ENCODE measurements at places on chromosomes 2 and 18. TPM values are rescaled to one million over a fixed set of nuclear protein-coding genes. Genes with fewer than 3 reads are reported as not detected.

- H3K36me3 ChIP-seq = peaks cover 15% of the 10 kb centered on the region
- H3K4me1 ChIP-seq = peaks cover 14% of the 10 kb centered on the region
- DNase-seq = no peak
- H3K27me3 ChIP-seq = peaks cover 3% of the 10 kb centered on the region
- no peak overlapping the region for H3K27ac ChIP-seq
These were observed 407.6 kb upstream of the HS6ST1 start for GRCh38 chr2:128726236-128726635.

- DNase-seq = no peak
- no peak overlapping the region for H3K4me3 ChIP-seq
- H3K36me3 ChIP-seq = no peaks in the 10 kb centered on the region
- no peak overlapping the region for H3K27ac ChIP-seq
These were observed 10.3 kb upstream of the FTCDNL1 start for GRCh38 chr2:199861132-199861774.

The KCNG2 gene
- total RNA-seq = 1.6 TPM

The GULP1 gene
- 17.7 TPM for total RNA-seq

- H3K27ac ChIP-seq = no peak overlapping the region
- H3K4me3 ChIP-seq = no peak overlapping the region
- H3K36me3 ChIP-seq = no peaks in the 10 kb centered on the region
- no peak for DNase-seq
- H3K27me3 ChIP-seq = no peaks in the 10 kb centered on the region
These were observed 209.2 kb downstream of the MCFD2 start for GRCh38 chr2:46706264-46706983.

DNA sequence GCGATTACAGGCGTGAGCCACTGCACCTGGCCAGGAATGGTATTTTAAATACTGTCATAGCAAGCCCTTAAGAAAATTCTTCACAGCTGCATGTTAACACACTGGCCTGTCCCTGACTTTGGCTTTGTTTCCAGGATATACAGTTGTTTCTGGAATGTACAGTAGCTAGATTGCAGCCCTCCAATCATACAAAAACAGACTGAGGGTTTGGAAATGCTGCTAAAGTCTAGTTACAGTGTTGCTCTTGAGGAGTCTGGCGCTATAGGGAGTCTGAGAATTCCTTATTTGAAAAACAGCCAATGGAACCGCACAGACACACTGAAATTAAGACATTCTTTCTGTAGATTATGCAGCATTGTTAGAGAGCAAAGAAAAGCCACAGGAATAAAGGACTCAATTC lies 37.7 kb downstream of the STON1 start:
- H3K4me1 ChIP-seq = no peaks in the 10 kb centered on the region
- H3K27ac ChIP-seq = no peak overlapping the region
- H3K36me3 ChIP-seq = no peaks in the 10 kb centered on the region
- H3K27me3 ChIP-seq = peaks cover 4% of the 10 kb centered on the region
- DNase-seq = no peak

The DCDC2C gene
- total RNA-seq = not detected

- H3K27ac ChIP-seq = no peak overlapping the region
- H3K4me3 ChIP-seq = no peak overlapping the region
- no peaks in the 10 kb centered on the region for H3K4me1 ChIP-seq
- no peaks in the 10 kb centered on the region for H3K27me3 ChIP-seq
These were observed 18.1 kb downstream of the TMEM185B start for GRCh38 chr2:120204945-120205670.

GRCh38 chr2:206713746-206714145 lies 4.5 kb downstream of the DYTN start:
- H3K4me1 ChIP-seq = peaks cover 13% of the 10 kb centered on the region
- H3K27me3 ChIP-seq = peaks cover 2% of the 10 kb centered on the region
- no peak for DNase-seq
- H3K27ac ChIP-seq = no peak overlapping the region
- H3K4me3 ChIP-seq = no peak overlapping the region
- no peaks in the 10 kb centered on the region for H3K36me3 ChIP-seq

- H3K4me3 ChIP-seq = no peak overlapping the region
- H3K36me3 ChIP-seq = peaks cover 4% of the 10 kb centered on the region
- no peaks in the 10 kb centered on the region for H3K4me1 ChIP-seq
- no peak overlapping the region for H3K27ac ChIP-seq
- no peak for DNase-seq
These were observed 46.0 kb downstream of the PAX8 start for GRCh38 chr2:113232740-113233139.

GRCh38 chr2:83022631-83023210 lies 1436.4 kb downstream of the SUCLG1 start:
- no peak overlapping the region for H3K27ac ChIP-seq
- H3K4me3 ChIP-seq = no peak overlapping the region
- H3K27me3 ChIP-seq = no peaks in the 10 kb centered on the region
- H3K36me3 ChIP-seq = no peaks in the 10 kb centered on the region

- H3K36me3 ChIP-seq = no peaks in the 10 kb centered on the region
- no peaks in the 10 kb centered on the region for H3K27me3 ChIP-seq
- DNase-seq = no peak
- no peak overlapping the region for H3K27ac ChIP-seq
- no peaks in the 10 kb centered on the region for H3K4me1 ChIP-seq
These were observed 89.2 kb upstream of the LRATD1 start for GRCh38 chr2:14543284-14543683.

The LCT gene
- not detected for total RNA-seq

DNA sequence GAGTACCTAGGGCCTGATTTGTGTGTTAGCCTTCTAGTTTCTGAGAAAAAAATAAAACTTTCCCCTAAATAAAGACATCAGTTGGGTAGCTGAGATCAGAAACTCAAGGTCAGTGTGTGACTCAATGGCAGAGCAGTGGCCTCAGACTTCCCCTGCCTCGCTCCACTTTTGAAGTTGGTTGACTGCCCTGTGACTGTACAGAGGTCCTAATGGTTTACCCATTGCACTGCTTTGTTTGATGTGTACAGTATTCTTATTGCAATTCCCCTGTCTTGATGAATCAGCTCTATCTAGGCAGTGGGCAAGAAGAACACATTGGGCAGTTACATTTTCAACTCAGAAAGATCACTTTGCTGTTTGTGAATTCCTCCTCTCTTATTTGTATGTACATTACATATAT lies 315.7 kb downstream of the KCNS3 start:
- no peaks in the 10 kb centered on the region for H3K36me3 ChIP-seq
- H3K27ac ChIP-seq = no peak overlapping the region
- DNase-seq = no peak
- H3K4me1 ChIP-seq = no peaks in the 10 kb centered on the region
- peaks cover 1% of the 10 kb centered on the region for H3K27me3 ChIP-seq

The HAAO gene
- total RNA-seq = not detected

DNA sequence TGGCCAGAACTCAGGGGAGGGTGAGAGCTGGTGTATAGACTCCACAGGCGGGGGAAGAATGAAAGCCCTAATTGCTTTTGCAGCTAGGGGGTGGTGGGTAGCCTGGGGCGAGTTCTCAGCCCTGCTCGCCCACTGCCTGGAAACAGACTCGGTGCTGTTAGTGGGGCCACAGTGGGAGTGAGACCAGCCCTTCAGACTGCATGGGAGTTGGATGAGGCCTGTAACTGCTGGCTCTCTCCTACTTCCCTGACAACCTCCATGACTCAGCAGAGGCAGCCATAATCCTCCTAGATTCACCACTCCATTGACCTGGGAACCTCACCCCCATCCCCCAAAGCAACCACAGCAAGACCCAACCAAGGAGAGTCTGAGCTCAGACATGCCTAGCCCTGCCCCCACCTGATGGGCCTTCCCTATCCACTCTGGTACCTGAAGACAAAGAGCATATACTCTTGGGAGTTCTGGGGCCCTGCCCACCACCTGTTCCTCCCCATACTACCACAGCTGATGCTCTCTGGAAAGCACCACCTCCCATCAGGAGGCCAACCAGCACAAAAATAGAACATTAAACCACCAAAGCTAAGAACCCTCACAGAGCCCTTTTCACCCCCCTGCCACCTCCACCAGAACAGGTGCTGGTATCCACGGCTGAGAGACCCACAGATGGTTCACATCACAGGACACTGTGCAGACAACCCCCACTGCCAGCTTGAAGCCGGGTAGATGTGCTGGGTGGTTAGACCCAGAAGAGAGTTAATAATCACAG lies 226.3 kb downstream of the EIPR1 start:
- H3K27ac ChIP-seq = peak overlapping the region; percentile 91
- no peak for DNase-seq
- peaks cover 15% of the 10 kb centered on the region for H3K36me3 ChIP-seq
- peak overlapping the region; percentile 23 for H3K4me3 ChIP-seq

The ZC3H15 gene
- total RNA-seq = 79.7 TPM

GRCh38 chr2:213147538-213147937 lies 3.9 kb downstream of the IKZF2 start:
- no peak overlapping the region for H3K4me3 ChIP-seq
- DNase-seq = no peak
- no peak overlapping the region for H3K27ac ChIP-seq

The NAT8 gene
- not detected for total RNA-seq

The RNF138 gene
- 24.6 TPM for total RNA-seq

GRCh38 chr18:34220081-34220815 lies 4.5 kb downstream of the NOL4 start:
- H3K27me3 ChIP-seq = peaks cover 8% of the 10 kb centered on the region
- peak overlapping the region; percentile 40 for H3K4me3 ChIP-seq
- no peaks in the 10 kb centered on the region for H3K36me3 ChIP-seq
- H3K4me1 ChIP-seq = peaks cover 8% of the 10 kb centered on the region
- no peak for DNase-seq

All from glutamatergic neuron (in vitro differentiated cells).